ENCODE measurements at places on chromosomes 12 and 14.

- DNase-seq = peak; percentile 31
These were observed 16.7 kb downstream of the EPS8 start for GRCh38 chr12:15772405-15773018.

DNA sequence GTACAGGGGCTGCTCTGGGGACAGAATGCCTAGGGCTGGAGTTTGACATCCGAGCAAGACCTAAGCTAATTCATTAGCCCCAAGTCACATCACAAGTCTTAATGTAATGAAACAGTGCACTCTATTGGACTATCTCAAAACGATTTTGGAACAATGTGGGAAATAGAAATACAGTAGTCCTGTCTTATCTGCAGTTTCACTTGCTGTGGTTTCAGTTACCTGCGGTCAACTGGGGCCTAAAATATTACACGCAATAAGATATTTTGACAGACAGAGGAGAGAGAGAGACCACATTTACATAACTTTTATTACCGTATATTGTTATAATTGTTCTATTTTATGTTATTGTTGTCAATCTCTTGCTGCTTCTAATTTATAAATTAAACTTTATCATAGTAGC is 21.1 kb downstream of the MOAP1 start:
- no peak for DNase-seq

DNA sequence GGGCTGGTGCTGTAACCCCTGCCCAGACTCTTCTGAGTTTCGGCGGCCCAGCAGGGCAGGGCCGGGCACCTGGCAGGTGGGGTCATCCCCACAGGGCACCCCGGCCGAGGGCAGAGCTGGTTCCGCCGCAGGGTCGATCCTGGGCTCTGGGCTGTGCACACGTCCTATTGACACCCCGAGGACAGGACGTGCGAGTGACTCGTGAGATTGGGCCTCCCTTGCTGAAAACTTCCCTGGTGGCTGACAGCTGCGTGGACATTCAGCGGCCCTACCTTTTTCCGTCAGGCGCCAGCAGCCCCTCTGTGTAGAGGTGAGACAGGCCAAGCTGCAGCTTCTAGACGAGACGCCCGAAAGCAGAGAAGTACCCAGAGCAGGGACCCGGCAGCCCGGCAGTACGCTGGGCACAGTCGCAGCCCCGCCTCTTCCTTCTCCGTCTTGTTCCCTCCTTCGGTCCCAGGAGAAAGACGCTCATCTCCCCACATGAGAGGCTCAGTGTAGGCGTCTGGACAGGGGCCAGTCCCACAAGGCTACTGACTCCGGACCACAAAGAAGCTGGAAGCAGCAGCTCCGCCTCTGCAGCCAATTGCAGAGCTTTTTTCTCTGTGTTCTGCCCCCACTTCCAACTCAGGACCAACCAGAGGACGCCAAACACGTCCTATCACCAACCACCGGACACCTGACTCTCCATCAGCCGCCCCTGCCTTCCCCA is at the start of gene LRCOL1:
Gene LRCOL1 (minus strand): TSS at position 532 of the 709 bp plus-strand sequence. CDS start 4,331 bp downstream, outside the sequence.
- no peak for DNase-seq

DNA sequence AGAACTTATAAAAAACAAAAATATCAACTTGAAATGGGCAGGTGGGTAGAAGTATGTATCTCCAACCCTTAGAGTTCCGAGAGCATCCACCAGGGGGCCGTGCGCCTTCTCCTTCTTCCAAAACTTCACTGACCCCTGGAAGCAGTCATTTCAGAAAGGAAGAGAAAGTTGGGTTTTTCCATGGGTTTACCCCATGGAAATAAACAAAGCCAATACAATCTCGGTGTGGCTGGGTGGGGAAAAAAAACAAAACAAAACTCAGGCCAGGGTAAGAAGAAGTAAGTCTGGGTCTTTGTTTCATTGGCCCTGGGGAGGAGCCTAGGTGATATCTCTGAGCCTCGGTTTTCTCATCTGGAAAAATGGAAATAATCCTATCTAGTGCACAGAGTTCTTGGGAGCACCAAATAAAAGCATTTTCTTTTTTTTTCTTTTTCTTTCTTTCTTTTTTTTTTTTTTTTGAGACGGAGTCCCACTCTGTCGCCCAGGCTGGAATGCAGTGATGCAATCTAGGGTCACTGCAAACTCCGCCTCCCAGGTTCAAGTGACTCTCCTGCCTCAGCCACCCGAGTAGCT is 33.6 kb upstream of the HNF1A start:
- no peak for DNase-seq

GRCh38 chr12:52364901-52365489 is 2.3 kb downstream of the KRT85 start:
- DNase-seq = no peak

GRCh38 chr12:97246368-97246767 is 216.2 kb upstream of the RMST start:
- no peak for DNase-seq

GRCh38 chr12:65953631-65954030 is 129.3 kb downstream of the HMGA2 start:
- no peak for DNase-seq

- no peak for DNase-seq
These were observed 66.3 kb downstream of the ZNF664 start for GRCh38 chr12:124039276-124039675.

GRCh38 chr14:36068777-36069534 is 107.6 kb downstream of the PTCSC3 start:
- no peak for DNase-seq

- DNase-seq = no peak
These were observed 9.5 kb upstream of the NR4A1 start for GRCh38 chr12:52041695-52042123.

- no peak for DNase-seq
These were observed 34.7 kb downstream of the KICS2 start for GRCh38 chr12:64187370-64187769.

GRCh38 chr14:74882103-74882920 is 596 bp downstream of the DLST start:
- no peak for DNase-seq

DNA sequence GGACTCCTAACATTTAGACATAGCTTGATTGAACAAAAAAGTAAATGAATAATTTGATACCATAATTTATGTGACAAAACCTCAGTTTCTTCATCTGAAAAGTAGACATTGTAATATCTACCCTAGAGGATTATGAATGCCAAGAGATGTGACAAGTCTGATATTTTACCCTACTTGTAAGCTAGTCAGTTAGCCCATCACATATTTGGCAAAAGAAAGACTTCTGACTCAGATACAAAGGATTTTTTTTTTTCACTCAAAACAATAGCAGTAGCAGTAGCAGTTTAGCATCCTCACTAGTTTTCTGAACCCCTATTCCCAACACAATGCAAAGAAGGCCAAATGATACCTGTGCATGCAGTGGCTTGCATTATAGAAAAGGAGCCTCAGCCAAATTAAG is 377.3 kb upstream of the E2F7 start:
- DNase-seq = no peak

DNA sequence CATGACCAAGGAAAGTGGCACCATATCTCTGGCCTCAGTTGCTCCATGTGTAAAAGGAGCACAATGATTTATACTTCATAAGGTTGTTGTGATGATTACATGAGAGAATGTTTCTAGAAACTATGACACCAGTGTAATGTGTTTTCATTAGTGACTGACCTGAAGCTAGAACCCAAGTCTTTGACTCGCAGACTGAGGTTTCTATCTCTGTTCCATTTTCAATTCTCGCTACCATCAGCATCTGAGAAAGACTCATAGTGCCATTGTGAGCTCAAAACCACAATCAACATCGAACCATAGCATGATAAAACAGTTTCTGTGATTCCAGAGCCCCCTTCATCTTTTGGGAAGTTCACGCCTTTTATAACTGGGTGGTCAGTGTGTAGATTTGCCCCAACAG is 53.8 kb downstream of the STAB2 start:
- DNase-seq = no peak

DNA sequence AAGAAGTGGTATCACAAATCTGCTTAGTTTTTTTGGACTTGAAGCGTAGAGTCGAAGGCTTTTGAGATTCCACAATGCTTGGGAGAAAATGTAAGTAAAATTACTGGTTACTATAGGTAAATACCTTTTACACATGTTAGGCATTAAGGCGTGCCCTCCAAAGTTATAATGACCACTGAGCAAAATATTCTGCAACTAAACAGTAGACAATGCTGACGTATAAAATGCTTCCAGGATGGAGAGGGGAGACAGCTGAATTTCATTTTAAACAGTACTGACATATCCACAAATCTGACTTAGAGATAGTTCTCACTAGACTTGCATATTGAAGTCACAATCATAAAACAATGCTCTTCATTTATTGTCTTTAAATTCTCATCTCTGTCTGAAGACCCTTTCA is 144.5 kb upstream of the DCN start:
- DNase-seq = no peak

- no peak for DNase-seq
These were observed 106.4 kb downstream of the GPR135 start for GRCh38 chr14:59358784-59359183.

DNA sequence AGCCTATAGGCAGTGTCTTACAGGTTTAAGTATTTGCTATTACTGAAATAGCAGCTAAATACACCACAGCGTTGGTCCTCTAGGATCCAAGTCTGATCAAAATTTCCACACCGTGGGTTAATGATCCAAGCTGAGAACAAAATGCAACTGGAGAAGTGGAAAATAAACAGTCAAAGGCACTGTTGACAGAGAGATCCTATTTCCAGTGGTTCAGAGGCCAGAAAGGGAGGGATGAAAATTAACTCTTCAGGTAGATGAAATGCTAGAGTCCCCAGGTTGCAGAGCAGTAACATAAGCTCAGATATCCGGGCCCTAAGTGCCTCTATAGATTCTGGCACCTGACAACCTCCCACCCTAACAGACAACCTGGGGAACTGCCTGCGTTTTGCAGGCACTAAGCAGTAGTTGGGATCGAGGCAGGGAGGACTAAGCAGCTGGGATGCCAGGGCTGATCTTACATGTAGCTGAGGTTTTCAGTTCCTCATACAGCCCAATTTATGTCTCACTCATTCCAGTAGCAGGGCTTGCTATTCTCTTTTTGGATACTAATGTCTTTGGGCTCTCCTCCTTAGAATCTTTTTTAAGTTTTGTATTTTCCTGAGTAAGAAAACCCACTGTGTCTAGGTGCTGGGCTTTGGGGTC is 42.7 kb upstream of the CRACR2A start:
- no peak for DNase-seq

DNA sequence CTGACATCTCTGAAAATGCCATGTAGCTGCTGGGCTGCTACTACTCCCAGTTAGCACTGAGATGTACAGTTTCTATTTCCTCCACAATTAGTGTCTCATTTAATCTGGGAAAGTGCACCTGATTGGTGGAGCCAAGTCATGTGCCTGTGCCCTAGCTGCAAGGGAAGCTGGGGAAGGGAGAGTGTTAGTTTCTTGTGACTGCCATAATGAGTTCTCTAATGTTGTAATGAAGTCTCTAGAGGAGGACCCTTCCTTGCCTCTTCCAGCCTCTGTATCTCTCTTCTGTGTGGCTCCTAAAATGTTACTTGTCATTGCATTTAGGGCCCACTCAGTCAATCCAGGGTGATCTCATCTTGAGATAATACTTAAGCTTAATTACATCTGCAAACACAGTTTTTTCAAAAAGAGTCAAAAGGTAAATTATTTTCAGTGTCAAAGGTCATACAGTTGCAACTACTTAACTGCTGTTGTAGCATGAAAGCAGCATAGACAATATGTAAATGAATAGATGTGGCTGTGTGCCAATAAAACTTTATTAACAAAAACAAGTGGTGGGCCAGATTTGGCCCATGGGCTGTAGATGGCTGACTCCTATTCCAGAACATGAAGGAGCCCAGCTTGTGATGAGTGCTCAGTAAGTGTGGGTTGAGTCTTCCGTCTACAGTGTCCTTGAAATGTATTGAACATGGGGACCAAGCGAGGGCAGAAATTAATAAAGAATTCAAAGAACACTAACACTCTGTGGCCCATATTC is 137.2 kb upstream of the MAP1LC3B2 start:
- no peak for DNase-seq

DNA sequence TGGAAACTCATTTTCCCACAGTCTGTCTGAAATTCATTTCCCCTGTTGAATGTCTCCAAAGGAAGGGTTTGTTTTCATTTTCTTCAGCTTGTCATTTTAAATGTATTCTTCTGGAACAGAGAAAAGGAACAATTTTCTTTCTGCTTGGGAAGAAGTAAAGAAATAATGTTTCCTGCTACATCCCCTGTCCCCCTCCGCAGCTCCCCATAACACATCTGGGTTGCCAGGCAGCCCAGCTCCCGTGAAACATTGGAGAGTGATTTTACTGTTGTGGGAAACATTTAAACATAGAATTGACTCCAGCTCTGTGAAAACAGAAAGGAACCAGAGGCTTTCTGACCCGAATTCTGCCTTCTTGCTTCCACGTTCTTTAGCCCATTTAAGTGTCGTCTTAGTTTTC is 159.5 kb downstream of the TMEM132C start:
- DNase-seq = no peak

- DNase-seq = no peak
These were observed 32.8 kb downstream of the UBE3B start for GRCh38 chr12:109510196-109510595.

DNA sequence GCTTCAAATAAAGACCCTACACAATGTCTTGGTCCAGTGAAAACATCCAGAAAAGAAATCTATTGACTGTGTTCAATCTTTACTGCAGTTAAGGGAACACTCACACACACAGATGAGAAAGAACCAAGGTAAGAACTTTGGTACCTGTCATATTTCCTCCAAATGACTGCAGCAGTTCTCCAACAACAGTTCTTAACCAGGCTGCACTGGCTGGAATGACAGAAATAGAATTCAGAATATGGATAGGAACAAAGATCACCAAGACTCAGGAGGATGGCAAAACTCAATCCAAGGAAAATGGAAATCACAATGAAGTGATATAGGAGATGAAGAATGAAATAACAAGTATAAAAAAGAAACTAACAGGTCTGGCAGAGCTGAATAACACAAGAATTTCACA is 36.6 kb downstream of the ADAM20 start:
- no peak for DNase-seq

GRCh38 chr12:14868916-14869506 is 16.6 kb downstream of the MGP start:
- DNase-seq = no peak

DNA sequence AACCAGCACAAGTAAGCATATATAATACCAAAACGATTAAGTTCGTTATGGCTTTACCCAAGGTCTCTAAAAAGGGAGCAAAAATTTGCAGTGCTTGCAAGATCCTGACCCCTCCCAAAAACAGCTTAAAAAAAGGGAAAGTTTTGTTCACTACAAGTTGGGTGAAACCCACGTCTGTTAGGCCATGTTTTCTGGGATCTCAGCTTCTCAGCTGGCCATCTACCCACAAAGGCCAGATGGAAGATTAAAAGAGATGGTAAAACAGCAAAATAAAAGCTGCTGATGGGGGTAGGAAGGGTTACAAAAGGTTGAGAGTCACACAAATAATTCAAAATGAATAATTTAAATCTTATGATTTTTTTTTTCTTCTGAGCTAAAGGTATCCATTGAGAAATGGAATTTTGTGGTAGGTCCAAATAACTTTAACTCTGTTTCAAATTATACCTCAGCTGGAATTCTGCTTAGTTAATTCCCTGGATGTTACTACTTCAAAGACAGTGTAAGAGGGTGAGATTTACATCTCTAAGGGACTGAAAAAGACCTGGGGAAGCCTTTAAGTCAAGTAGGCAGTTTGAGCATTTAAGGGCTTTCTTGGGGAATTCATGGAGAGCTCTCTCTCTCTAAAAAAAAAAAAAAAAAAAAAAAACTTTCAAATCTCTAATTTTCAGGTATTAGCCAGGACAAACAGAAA is 185.6 kb upstream of the NAV3 start:
- DNase-seq = no peak

- DNase-seq = no peak
These were observed 243.5 kb upstream of the CAND1 start for GRCh38 chr12:67025543-67026114.

GRCh38 chr12:92242907-92243306 is 97.3 kb upstream of the BTG1 start:
- DNase-seq = no peak

- no peak for DNase-seq
These were observed 159.9 kb upstream of the PARP11 start for GRCh38 chr12:4032924-4033615.

Measured in putamen (tissue), 1 donor.